ENCODE measurements at places on chromosomes 6 and 20.

GRCh38 chr20:52738081-52738480 lies 234.1 kb upstream of the TSHZ2 start:
- DNase-seq, result no peak

DNA sequence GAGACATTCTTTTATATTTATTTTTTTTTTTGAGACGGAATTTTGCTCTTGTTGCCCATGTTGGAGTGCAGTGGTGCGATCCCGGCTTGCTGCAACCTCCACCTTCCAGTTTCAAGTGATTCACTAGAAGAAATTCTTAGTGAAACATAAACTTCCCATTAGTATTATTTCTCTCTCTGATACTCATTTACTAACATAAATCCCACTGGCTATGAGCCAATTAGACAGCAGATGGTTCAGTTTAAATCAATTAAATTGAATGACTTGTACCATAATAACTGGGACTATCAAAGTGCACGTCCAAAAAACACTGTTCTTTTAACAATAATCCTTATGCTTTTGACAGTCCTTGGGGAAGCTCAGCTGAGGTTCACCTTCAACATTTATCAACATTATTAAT lies 111.2 kb upstream of the PTCHD4 start:
- no peak for DNase-seq

DNA sequence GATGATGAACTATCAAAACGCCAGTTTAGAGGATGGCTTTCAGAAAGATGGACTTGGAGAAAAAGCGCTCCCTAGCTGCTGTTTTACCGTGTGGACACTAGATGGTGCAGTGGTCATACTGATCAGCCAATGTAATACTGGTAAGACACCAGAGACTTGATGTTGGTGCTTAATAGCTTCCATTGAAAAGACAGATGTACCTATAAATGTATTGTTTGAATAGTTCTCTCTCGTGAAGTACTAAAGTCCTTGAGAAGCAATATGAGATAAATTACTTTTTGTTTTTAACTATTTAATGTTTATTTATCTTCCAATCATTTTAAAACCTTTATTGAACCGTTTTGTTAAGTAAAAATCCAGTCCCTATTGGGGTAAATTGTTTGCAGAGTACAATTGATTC lies 63.9 kb upstream of the FUCA2 start:
- DNase-seq, result peak; percentile 92

DNA sequence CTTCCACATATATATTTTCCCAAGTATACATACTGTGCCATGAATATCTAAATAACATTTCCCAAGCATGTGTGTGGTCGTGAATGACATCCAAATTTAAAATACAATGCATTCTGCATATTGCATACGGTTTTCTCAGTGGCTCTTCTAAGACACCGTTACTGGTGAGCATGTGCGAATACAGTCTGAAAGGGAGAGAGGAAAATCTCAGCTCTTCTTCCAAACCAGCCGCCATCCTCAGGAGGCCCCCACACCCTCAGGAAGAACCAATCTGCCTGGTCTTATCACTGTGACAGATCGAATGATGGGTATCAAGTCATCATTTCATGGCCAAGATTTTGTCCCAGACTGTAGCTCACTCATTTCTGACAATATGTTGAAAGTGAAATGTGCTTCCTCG lies 50.7 kb downstream of the ADAT2 start:
- DNase-seq, result no peak

GRCh38 chr6:3284436-3284876 lies 25.7 kb downstream of the PSMG4 start:
- no peak for DNase-seq

All from forelimb muscle (tissue), 1 donor.